Activated naive CD4-positive, alpha-beta T cell (primary cell): ENCODE measurements at places on chromosomes 6 and 20.
A peak's percentile ranks its signal among the peaks of the same experiment; 100 is the strongest.

DNA sequence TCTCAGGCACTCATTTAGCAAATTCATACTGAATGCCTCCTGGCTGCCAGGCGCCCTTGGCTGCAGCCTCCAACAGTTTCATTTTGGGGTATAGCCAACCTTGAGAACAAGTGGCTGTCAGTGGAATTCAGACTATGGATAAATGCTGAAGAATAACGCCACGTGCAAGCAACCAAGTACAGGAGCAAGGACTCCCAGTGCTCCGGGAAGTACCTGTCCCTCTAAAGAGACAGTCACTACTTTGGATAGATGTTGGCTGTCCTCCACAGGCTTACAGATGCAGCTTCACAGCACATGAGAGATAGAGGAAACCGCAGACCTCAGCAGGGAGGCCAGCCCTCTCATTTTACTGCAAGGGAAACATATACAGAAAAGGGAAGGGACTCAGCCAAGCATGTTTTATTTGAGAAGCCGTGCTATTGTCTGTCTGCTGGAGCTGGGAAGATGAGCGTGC, 658.2 kb downstream of the PTPRT start:
- no peak for DNase-seq

GRCh38 chr6:115131709-115132490, 789.1 kb upstream of the HS3ST5 start:
- no peak for DNase-seq

DNA sequence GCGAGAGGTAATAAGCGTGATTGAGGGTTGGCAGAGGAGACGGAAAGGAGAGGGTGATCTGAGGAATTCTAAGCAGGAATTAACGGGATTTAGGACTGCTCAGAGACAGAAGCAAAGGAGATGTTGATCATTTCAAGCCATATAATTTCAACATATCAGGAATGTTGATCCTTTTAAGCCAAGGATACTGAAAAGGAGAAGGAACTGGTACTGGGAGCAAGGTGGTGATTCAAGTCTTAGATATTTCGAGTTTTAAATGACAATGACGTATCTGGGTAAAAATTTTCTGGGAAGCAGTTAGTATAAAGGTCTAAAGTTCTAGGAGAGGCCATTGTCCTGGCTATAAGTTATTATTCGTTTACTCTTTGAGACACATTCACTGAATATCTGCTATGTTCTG, 91.3 kb upstream of the OGFRL1 start:
- DNase-seq: no peak

- no peak for DNase-seq
Observed at GRCh38 chr6:71347119-71347518, 58.5 kb downstream of the OGFRL1 start.

DNA sequence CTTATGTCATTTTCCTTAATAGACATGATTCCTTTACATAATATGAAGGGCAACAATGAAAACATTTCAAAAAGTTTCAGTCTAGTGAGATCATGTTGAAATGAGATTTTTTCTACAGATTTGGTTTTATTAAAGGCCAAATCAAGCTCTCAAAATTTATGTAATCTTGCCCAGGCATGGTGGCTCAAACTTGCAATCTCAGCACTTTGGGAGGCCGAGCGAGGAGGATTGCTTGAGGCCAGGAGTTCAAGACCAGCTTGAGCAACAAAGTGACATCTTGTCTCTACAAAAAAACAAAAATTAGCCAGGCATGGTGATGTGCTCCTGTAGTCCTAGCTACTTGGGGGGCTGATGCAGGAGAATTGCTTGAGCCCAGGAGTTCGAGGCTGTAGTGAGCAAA, 50.8 kb downstream of the LRP11 start:
- no peak for DNase-seq

DNA sequence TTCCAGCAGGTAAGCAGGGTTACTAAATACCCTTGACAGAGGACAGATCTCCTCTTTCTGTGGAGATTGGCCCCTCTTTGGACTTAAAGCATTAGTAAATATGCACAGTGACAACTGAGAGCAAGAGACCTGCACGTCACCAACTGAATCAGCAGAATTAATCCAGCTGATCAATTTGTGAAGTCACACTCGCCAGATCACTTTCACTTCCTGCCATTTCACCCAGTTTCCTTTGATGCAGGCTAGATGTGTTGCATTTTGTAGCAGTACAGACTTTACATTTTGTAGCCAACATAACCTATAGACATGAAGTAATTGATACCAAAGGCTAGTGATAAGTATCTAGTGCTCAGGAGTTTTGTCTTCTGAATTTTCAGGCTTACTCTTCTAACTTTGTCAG, 11.9 kb downstream of the SYNE1 start:
- DNase-seq: no peak

DNA sequence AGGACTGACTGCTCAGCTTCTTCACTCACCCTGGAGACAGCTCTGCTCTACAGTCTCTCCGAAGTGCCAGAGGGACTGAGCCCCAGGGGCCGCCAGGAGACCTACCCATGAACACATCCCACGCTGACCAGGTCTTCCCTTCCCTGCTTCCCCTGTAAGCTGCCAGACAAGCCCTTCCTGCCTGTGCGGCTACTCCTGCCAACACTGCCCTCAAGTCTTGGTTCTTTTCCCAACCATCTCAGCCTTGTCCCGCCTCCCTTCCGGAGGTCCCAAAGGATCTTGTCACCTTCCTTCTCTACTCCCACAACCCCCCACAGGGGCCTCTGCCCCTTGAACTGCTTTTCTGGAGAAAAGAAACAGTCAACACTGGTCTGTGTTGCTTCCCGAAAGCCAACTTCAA, 15.0 kb downstream of the CPNE5 start:
- no peak for DNase-seq

DNA sequence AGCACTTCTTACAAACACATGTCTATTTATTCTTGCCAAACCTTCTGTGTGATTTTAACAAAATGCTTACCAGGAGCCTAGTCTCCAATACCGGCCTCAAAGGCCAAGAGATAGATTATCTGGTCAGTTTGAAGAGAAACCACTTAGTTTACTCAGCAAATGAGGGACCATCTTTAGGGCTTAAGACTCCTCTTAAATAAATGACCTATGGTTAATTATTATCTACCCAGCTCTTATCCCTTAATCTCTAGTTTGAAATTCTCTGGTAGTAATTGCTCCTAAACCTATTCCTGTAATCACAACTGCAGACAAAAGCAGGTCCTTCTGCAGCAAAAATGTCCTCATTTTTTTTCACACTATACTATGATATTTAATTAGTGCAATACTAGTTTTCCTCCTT, 301.8 kb downstream of the KIF16B start:
- no peak for DNase-seq

DNA sequence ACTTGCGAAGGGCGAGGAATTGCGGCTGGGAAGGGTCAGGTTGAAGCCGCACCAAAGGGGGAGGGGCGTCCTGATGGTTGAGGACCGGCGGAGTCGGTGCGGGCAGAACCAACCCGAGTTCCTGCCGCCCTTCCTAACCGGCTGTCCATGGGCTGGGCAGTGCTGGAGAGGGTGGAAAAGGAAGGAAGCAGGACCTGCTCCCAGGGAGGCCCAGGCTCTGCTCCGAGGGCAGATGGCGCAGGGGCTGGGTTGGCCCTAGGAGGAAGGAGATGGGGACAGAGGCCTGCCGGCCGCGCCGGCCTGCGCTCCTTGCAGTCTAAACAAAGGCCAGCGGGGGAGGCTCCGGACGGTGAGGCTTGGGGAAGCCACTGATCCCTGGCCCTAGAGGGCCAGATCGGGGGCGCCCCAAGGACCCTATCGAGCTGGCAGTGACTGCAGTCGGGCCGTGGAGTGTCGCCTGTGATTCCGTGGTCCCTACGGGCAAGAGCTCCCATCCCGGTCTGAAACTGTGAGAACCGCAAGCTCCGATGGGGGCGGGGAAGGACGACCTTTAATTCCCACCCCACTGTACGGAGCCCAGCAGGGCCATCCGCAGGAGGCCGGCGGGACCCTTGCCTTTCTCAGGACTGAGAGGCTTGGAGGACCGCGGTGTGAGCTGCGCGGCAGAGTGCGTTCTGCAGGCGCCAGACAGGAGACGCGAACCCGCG, 39.4 kb downstream of the YTHDF1 start:
- DNase-seq: no peak

DNA sequence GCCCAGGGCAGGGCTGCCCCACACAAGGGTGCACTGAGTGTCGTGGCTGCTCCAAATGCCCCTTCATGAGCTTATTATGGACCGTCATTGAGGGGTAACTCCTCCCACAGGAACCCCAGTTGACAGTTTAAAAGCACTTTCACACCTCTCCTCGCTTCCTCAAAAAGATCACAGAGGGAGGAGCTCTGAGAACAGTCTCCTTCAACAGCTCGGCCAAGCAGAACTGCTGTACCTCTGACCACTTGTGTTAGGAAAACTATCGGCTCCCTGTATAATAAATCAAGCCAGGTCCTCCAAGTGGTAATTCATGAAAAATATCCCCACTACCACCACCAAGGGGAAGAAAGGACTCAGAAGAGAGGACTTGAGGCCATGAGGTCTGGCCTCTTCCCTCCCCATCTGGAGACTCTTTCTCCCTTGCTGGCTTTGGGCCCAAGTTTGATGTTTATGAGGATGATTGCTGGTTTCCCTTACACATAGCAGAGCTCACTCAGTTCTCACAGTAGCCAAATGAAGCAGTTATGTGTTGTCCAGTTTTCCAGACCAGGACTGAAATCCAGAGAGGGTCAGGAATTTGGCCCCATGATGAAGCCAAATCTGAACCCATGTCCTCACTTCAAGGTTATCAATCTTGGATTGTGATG, 8.7 kb downstream of the SNX21 start:
- no peak for DNase-seq

- DNase-seq: peak; percentile 42
Observed at GRCh38 chr20:46132705-46133120, 14.6 kb downstream of the CD40 start.

DNA sequence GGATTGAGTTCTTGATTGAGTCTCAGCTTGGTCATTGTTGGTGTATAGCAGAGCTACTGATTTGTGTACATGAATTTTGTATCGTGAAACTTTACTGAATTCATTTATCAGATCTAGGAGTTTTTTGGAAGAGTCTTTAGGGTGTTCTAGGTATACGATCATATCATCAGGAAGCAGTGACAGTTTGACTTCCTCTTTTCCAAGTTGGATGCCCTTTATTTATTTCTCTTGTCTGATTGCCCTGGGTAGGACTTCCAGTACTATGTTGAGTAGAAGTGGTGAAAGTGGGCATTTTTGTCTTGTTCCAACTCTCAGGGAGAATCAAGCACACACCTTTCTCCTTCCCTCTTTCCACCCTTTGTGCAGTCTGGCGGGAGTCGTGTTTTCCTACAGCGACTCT, 26.4 kb downstream of the RPP40 start:
- no peak for DNase-seq

- DNase-seq: no peak
Observed at GRCh38 chr20:7716286-7716972, 223.8 kb downstream of the HAO1 start.

GRCh38 chr20:4568361-4568959, 153.2 kb upstream of the PRND start:
- DNase-seq: no peak

GRCh38 chr6:157741948-157742556, 81.0 kb upstream of the SNX9 start:
- DNase-seq: no peak
